ENCODE measurements at places on chromosomes 4 and X.

GRCh38 chrX:109776432-109776831 is 43.4 kb upstream of the ACSL4 start:
- no peak for DNase-seq

DNA sequence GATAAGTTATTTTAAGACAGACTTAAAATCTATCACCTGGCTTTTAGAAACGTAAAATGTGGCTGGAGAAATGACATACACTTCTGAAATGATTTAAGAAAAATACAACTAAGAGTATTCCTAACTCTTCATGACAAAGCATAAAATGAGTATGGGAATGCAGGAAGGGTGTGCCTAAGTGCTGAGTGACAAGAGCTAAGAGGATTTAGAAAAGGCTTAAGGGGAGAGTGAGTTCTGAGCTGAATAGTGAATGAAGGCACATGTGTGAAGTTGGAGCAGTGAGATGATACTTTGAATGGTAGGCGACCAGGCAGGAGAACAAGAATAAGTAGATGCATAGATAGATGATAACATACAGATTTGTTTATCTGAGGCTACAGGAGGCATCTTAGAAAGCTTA is 458.3 kb upstream of the TENM3 start:
- DNase-seq = no peak

DNA sequence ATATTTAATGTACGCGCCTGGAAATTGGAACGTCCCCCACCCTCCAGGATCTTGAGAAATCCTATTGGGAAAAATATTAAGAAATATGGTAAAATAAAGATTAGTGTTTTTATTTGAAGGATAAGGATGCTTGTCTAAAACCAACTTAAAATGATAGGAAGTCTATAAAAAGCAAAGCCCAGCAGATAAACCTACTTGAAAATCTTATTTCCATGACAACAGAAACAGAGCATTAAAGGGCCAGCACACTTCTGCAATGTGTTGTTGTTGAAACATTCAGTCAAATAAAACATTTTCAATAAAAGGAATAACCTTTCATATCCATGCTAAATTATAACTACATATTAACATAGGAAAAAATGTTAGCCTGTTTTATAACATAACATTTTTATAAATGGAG is 29.3 kb upstream of the GPM6A start:
- DNase-seq = no peak

DNA sequence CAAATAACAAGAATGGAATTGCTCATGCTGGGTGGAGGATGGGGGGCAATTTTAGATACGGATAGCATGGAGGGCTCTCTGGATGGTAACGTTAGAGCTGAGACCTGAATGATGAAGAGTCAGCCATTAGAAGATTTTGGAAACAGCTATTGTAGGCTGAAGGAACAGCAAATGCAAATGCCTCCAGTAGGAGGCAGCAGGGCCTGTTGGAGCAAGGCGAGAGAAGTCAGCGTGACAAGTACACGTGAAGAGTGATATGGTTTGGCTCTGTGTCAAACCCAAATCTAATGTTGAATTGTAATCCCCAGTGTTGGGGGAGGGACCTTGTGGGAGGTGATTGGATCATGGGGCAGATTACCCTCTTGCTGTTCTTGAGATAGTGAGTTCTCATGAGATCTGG is 59.3 kb upstream of the SOD3 start:
- DNase-seq = no peak

- DNase-seq = peak; percentile 27
Measured at GRCh38 chr4:7557456-7557855, 122.7 kb upstream of the PSAPL1 start.

DNA sequence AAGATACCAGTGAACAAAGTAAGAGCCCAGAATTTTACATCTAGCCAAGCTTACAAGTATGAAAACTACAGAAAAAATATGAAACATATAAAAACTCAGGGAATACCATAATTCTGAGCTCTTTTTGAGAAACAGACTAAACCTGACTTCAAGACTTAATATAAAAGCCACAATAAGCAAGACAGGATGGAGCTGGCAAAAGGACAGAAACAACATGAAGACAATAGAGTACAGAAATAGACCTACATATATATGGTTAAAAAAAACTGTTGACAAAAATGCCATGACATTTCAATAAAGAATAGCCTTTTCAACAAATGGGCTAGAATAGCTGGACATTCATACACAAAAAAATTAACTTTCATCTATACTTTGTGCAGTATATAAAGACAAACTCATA is 49.4 kb downstream of the UBA6 start:
- DNase-seq = no peak

DNA sequence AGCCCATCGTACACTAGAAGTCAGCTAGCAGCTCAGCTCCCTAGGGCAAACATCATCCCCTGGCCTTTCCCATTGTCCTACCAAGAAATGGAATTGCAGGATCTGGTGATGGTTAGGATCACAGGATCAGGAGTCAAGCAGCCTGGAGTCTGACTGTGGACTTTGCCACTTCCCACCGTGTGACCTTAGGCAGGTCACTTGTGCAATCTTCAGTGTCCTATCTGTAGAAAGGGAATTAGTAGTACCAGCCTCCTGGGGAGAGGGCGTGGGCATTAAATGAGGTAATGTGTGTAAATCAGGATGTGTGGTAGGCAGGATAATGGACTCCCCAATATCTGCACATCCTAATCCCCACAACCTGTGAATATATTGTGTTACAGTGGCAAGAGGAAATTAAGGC is 38.6 kb upstream of the APLN start:
- DNase-seq = no peak

GRCh38 chr4:119872371-119873016 is 194.2 kb downstream of the MAD2L1 start:
- no peak for DNase-seq

GRCh38 chr4:3290476-3290875 is 2.3 kb upstream of the RGS12 start:
- no peak for DNase-seq

- DNase-seq = no peak
Measured at GRCh38 chrX:25343060-25343459, 327.3 kb upstream of the ARX start.

DNA sequence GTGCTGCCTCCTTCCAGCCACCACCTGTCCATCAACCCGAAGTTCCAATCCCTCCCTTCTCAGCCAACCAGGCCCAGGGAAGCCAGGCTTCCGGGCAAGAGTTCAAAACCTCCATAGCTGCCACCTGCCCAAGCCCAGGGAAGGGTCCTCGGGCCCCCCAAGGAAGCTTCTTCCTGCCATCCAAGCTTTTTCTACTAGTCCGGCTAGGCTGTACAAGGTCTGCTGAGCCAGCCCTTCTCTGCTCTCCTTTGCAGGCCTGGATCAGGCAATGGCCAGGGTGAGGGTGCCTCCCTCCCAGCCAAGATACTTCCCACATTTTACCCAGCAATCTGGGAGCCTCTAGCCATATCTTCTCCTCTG is 96.2 kb downstream of the PJA1 start:
- no peak for DNase-seq

DNA sequence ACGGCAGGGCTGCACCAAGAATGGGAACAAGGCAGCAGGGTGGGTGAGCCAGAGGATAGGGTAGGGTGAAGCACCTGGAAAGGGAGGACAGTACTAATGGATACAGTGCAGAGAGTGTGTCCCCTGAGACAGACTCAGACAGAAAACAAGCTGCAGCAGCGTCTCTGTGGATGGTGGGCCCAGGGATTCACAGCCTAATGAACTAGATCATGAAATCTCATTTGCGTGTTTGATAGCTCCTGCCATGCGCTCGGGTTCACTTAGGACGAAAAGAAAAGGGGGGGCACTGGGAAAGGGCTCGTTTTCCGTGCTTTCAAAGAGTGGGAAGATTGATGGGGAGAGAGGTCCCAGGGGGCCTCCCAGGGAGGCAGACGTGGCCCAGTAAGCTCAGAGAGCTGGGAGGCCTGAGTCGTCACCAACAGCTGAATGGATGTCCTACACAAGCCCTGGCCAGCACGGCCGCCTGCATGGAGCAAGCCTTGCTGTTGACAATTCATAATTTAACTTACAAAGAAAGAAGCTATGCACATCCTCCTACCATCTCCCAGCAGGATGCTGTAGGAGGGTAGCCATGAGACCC is 446.9 kb downstream of the BCOR start:
- DNase-seq = no peak

DNA sequence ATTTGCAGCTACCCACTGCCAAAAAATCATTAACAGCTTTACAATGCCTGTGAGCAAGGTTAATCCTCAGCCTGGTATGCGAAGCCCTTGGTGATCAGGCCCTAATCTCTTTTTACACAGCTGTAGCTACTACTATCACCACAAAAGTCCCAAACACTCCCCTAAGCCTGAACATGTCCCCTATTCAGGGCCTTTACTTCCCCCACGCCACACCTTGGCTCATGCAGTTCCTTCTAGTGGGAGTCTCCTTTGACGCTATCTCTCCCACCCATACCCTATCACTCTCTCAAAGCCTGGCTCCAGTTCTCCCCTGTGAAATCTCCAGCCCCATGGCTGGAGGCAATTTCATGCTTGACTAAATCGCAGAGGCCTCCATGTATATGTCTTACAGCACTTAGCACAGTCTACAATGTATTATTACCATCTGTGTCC is 90.6 kb upstream of the CBR4 start:
- no peak for DNase-seq

GRCh38 chr4:124143632-124144031 is 568.9 kb downstream of the ANKRD50 start:
- no peak for DNase-seq

- DNase-seq = no peak
Measured at GRCh38 chr4:61527888-61528287, 327.8 kb downstream of the ADGRL3 start.

- no peak for DNase-seq
Measured at GRCh38 chrX:120310861-120311726, at the start of gene TMEM255A. TSS of gene TMEM255A (minus strand) at chrX:120311461. CDS start at chrX:120311309, 152 bp downstream.

DNA sequence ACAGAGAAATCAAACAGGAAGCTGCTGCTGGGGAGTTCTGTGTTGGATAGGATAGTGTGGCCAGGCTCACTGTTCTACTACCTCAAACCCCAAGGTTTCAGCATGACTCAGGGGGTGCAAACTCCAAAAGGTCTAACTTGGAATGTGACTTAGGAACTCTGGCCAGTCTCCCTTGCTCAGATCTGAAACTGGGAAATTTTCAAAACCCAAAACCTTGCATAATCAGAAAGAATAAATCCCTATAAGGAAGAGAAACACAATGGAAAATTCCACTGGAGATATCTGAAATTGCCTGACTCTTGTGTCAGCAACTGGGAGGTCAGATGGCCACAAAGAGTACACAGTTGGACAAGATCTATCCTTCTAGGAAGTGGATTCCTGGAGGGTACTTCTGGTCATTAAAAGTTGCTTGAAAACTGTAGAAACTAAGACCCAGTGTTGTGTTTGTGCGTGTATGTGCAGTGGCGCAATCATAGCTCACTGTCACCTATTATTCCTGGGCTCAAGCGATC is 58.0 kb downstream of the PPEF2 start:
- peak; percentile 88 for DNase-seq

DNA sequence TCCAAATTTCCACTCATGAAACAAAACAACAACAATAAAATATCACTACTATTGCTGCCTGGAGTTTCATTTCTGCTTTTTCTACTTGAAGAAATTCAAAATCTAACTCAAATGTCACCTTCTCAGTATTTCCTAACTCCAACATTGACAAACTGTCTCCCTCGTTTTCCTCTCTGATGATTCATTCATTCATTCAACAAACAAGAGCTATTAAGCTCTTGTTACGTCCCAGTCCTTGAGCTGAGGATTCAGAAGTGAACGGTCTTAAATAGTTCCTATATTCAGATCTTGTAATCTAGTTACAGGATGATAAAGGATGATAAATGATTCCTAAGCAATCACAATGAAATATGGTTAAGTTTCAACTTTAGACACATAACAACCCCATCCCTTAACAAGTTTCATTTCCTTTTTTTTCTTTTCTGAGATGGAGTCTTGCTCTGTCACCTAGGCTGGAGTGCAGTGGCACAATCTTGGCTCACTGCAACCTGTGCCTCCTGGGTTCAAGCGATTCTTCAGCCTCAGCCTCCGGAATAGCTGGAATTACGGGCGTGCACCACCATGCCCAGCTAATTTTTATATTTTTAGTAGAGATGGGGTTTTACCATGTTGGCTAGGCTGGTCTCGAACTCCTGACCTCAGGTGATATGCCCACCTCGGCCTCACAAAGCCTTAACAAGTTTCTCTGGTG is 1.7 kb downstream of the SLC9B2 start:
- no peak for DNase-seq

DNA sequence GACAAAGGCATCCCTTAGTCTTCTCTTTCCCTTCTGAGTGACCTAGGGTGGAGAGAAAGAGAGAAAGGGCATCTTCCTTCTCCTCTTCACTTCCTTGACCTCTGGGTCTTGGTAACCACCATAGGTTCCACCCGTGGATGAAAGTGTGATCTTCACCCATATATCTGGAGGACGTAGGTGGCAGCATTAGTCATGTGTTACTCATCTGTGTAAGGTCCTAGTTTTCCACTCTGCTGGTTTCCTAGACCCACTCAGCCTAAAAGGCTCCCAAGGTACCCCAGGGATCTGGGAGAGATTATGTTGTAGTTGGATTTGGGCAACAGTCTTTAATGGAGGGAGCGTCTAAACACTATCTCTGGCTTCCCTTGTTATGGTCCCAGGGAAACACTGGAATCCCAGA is 45.5 kb upstream of the RAB9B start:
- DNase-seq = no peak

GRCh38 chr4:38290366-38290765 is 330.2 kb downstream of the PTTG2 start:
- DNase-seq = peak; percentile 11

All from AG04450 (cell line).